Activated CD4-positive, alpha-beta T cell treated with anti-CD3 and anti-CD28 coated beads, Interleukin-2, amount 50 U/mL, for 1 hour (primary cell): ENCODE measurements at places on chromosomes 3 and 15.

- DNase-seq: no peak
Measured at GRCh38 chr3:194450341-194450740, 36.5 kb downstream of the ATP13A3 start.

- no peak for DNase-seq
Measured at GRCh38 chr15:96117270-96117669, 213.2 kb upstream of the NR2F2 start.

DNA sequence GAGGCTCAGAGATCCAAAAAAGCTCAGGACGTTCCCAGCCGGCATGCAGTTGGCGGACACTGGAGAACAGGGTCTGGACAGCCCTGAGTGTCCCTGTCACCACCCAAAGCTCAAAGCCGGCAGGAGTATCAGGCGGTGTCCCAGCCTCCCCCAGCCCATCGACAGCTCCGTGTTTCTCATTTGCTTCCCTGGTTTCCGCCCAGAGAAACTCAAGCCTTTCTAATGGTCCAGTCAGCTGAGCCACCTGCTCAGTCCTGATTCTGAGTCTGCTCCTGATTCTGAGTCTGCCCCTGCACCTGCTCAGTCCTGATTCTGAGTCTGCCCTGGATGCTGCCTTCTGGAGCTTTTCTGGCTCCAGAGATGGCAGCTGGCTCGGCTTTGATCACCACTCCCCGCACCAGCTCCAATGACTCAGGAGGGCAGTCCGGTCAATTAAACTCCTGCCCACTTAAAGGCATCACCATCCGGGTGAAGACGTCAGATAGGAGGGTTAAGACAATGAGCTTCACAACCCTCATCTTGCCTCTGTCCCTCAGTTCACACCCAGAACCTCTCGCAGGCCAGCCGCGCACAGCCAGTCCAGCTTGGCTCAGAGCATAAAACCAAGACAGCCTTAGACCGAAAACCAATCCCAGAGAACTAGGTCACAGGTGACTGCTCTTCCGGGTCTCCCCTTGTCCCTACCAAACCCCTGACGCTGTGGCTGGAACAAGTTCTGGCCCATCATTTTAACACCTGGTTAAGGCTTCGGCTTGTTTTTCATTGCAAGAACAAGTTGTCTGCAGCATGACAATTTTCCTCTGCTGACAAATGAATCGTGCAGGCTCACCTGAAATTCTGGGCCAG lies 6.8 kb downstream of the PCSK6 start:
- DNase-seq: no peak

- DNase-seq: no peak
Measured at GRCh38 chr3:45958321-45958791, 15.1 kb downstream of the CXCR6 start.

GRCh38 chr3:125280668-125281361 lies 68.3 kb upstream of the SLC12A8 start:
- no peak for DNase-seq

- no peak for DNase-seq
Measured at GRCh38 chr3:14946236-14946635, 1.1 kb upstream of the NR2C2 start.
